ENCODE measurements at places on chromosomes 6 and 20. TPM values are rescaled to one million over a fixed set of nuclear protein-coding genes. Genes with fewer than 3 reads are reported as not detected.

Gene OR2J3
- not detected for total RNA-seq

Gene KIF25
- 0.96 TPM for total RNA-seq

Gene MAFB
- total RNA-seq: 37.3 TPM

Gene SAMD5
- 19.6 TPM for total RNA-seq

Gene LIN28B
- total RNA-seq: not detected

Gene GFOD1
- 33.7 TPM for total RNA-seq

Gene TREML4
- total RNA-seq: not detected

Gene MRAP2
- 0.72 TPM for total RNA-seq

Gene COL12A1
- total RNA-seq: 44.3 TPM

Gene TMEM74B
- total RNA-seq: 6.1 TPM

Gene OR2H2
- total RNA-seq: not detected

Gene FBXL4
- 18.5 TPM for total RNA-seq

Gene HLA-DPB1
- 385 TPM for total RNA-seq

Gene BTN1A1
- not detected for total RNA-seq

Gene SLC22A1
- total RNA-seq: 2.7 TPM

Gene LINC00237
- not detected for total RNA-seq

Gene RALGAPA2
- total RNA-seq: 88.9 TPM

Gene LY6G6F
- not detected for total RNA-seq

Gene DEFB129
- not detected for total RNA-seq

Gene POLR3F
- total RNA-seq: 7.2 TPM

Gene TRERF1
- 3.8 TPM for total RNA-seq

Gene CCN6
- total RNA-seq: not detected

Gene TIAM2
- total RNA-seq: 6.2 TPM

Gene MICA
- total RNA-seq: 36.6 TPM

Gene CDSN
- total RNA-seq: not detected

Gene RRAGD
- 44.0 TPM for total RNA-seq

Gene METTL24
- 3.7 TPM for total RNA-seq

Gene PPIL6
- total RNA-seq: 4.2 TPM

All from upper lobe of right lung (tissue), 1 donor.